ENCODE measurements at places on chromosomes 2 and 18. TPM values are rescaled to one million over a fixed set of nuclear protein-coding genes. Genes with fewer than 3 reads are reported as not detected.

- H3K27me3 ChIP-seq, result no peaks in the 10 kb centered on the region
- peaks cover under 1% of the 10 kb centered on the region for H3K36me3 ChIP-seq
- no peak overlapping the region for H3K4me3 ChIP-seq
- peaks cover 15% of the 10 kb centered on the region for H3K4me1 ChIP-seq
- no peak overlapping the region for H3K27ac ChIP-seq
Observed at GRCh38 chr18:74255131-74255616, 36.6 kb downstream of the CYB5A start.

- peaks cover 55% of the 10 kb centered on the region for H3K4me1 ChIP-seq
- peak; percentile 54 for DNase-seq
Observed at GRCh38 chr18:23943104-23943503, 71.5 kb upstream of the TTC39C start.

Gene ACKR3
- total RNA-seq, result 1.0 TPM

Gene CYP1B1
- 24.3 TPM for total RNA-seq

DNA sequence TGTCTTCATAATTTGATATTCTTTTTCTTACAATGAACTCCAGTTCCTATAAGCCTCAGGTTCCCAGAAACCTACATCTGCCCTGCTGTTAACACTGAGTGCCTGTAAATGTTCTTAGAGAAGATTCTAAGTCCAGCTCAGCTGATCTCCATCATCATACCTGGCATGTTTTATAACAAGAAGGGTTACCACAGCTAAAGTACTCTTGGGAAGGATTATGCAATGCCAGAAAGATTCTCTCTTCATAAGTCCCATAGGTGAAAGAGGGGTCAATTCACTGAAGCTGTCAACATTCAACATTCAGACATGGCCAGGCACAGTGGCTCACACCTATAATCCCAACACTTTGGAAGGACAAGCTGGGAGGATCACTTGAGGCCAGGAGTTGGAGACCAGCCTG lies 31.3 kb upstream of the PTPN4 start:
- no peaks in the 10 kb centered on the region for H3K36me3 ChIP-seq
- peaks cover 13% of the 10 kb centered on the region for H3K4me1 ChIP-seq
- no peak for DNase-seq
- no peak overlapping the region for H3K27ac ChIP-seq
- no peak overlapping the region for H3K4me3 ChIP-seq
- H3K27me3 ChIP-seq, result no peaks in the 10 kb centered on the region

Measured in activated T-cell treated with anti-CD3 and anti-CD28 coated beads, Interleukin-2, amount 50 U/mL, for 72 hours (primary cell).